Right kidney (tissue), 9 donors: ENCODE measurements at places on chromosomes 6 and 20.

DNA sequence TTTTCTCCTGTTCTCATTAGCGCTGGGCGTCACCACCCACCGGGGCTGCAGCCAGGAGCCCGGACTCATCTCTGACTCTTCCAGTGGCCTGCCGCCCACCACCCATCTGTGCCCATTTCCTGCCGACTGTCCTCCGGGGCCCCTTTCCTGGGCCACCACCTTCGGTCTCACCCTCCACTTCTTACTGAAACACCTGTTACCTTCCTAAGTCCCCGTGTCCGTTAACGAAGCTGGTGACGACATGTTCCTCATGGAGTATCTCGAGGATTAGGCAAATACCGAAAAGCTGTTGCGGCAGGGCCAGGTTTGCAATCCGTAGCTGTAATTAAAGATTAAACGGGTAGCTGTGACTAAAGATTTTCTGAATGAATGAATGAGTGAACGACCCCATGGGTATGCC, 80.2 kb downstream of the SRC start:
- no peak for DNase-seq

DNA sequence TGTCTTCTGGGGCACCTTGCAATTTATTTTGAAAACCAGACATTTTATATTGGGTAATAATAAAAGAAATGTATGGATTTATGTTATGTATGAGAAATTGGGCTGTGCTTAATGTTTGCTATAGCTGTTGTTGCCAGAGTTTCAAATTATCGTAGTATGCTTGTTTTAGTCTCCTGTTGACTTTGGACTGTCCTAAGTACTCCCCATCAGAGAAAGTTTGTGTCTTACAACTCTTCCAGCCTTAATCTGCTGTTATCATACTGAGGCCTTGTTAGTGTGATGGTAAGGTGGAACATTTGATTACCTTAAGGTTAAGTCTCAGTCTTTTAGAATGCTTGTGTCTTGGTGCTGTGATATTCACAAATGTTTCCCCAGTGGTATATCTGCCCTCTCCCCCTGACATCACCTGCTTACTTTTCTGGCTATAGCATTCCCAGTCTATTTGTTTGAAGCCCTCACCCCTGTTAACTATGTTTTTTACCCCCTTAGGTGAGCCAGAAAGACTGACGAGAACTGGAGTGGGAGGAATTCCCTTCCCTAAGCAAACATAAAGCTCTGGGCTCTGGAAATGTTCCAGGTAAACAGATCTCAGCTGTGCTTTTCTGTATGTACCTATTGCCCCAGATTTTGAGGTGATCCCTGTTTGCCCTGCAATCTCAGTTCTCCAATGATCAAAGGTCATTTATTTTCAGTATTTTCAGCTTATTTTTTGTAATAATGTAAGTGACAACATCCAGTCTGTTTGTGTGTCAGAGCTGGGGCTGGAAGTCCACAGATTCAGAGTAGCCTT, 581.1 kb upstream of the CITED2 start:
- no peak for DNase-seq

GRCh38 chr6:158680481-158680880, 30.6 kb downstream of the SYTL3 start:
- DNase-seq: no peak

DNA sequence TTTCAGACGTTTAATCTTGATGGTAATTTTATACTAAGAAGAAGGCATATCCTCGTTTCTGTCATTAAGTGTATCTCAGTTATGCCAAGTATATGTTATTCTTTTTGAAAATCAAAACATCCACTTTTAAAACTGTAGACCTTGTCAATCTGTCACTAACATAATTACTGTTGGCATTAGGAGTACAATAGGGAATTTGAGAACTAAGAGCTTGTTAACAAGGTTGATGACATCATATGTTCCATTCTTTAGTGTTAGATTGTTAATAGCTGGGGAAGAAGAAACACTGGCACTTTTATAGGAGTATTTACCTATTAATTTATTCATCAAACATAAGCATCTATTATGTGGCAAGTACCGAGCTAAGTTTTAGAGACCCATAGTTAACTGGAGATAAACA, 76.2 kb downstream of the MAP3K4 start:
- DNase-seq: no peak

DNA sequence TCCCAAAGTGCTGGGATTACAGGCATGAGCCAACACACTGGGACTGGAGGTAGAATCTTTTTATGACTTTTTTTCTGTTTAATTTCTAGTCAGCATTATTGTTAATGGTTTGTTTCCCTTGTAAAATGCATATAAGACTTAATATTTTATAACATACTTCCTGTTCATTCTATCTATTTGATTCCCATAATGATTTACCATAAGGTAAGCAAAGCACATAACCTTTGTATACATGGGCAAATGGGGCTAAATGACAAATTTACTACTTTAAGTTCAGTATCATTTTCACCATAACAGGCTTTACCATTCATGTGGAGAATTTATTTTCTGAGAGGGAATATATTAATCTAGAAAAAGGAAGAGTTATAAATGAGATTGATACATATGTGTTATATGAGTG, 24.3 kb downstream of the VTA1 start:
- no peak for DNase-seq

DNA sequence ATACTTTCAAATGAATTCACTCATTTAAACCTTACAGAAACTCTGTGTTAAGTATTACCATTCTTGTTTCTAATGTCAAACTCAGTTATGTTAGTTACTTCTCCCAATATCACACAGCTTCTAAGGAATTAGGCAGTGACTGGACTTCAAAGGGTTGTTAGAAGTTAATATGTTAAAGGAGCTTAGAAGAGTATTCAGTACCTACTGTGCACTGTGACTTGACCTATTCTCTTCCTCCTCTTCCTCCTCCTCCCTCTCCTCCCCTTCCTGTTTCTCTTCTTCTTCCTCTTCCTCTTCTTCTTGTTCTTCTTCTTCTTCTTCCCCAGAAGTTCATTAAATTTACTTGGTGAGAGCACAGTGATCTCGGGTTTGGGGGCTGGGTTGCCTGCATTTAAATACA, 325.6 kb upstream of the SLC35B3 start:
- DNase-seq: no peak

- peak; percentile 38 for DNase-seq
These were observed 69.8 kb upstream of the FAM184A start for GRCh38 chr6:119148098-119148824.

DNA sequence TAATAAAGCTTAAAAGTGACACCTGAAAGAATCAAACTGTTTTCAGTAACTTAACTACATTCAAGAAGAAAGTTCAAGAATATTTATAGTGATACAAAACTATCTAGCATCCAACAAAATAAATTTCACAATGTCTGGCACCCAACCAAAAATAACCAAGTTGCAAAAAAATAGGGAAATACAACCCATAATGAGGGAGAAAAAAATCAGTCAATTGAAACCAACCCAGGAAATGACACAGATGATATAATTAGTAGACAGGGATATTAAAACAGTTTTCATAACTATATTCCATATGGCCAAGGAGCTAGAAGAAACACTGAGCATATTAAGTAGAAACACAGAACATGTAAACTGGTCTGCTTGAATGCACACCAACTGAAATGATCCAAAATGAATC, 120.2 kb upstream of the BEND3 start:
- DNase-seq: peak; percentile 6

- no peak for DNase-seq
These were observed 3.2 kb downstream of the EDN1 start for GRCh38 chr6:12293235-12293930.

- no peak for DNase-seq
These were observed 22.4 kb downstream of the SYNCRIP start for GRCh38 chr6:85620308-85620707.

- DNase-seq: no peak
These were observed 112.0 kb downstream of the UTRN start for GRCh38 chr6:144397141-144397540.
